Activated CD8-positive, alpha-beta memory T cell treated with anti-CD3 and anti-CD28 coated beads for 4 hours (primary cell): ENCODE measurements at places on chromosomes 5 and 9.

- no peak for DNase-seq
These were observed 17.7 kb upstream of the RAPGEF1 start for GRCh38 chr9:131757549-131757948.

GRCh38 chr5:153352685-153353219 lies 137.7 kb upstream of the GRIA1 start:
- DNase-seq: no peak

- DNase-seq: no peak
These were observed 403.2 kb downstream of the KIF4B start for GRCh38 chr5:155416765-155417164.

DNA sequence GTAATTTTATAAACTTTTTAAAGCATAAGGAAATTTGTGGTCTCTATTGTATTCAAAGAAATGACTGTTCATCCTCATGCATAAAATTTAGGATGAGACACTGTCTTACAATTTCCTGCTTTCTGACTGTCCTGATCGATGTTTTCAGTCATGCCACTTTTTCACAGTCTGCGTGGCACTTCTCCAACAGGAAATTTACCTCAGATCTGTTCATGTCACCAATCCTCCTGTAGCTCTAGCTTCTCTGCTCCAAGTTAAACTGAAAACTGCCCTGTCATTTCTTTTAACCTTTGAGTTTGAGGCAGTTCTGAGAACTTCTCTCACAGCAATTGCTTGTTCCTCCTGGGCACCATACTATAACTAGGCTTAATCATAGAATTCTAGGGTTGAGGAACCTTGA lies 455.1 kb downstream of the EFNA5 start:
- DNase-seq: no peak

DNA sequence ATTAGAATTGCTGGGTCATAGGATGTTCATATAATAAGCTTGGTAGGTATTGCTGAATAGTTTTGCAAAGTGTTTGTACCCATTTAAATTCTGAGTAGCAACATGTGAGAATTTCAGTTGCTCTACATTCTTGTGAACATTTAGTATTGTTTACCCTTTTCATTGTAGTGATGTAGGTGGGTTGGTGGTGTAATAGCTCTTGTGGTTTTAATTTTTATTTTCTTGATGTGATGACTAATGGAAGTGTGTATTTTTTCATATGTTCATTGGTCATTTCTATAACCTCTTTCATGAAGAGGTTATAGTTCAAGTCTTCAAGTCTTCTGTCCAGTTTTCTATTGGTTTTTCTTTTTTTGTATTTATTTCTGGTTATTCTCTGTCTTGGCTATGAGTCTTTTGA lies 34.4 kb downstream of the RASA1 start:
- no peak for DNase-seq

DNA sequence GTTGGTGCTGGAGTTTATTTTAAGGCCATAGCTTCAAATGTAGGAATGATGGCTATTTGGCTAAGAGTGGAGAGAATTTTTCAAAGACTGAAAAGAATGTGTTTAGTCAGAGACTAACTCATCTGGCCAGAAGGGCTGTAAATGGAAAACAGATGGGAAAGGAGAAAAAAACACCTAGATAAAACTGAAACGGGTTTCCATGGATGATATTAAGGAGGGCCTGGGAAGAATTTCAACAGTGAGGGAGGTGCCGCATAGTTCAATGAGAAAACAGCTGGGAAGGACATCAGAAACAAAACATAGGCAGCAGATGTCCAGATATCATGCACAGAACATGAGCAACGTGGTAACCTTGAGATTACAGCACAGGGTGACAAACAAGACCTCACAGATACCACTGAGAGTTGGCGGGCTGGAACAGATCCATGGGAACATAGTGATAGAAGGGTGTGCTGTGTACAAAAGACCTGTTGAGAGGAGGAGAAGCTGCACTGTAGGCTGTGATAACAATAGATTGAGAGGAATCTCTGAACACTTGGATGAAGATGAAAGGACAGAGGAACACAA lies 31.2 kb upstream of the RAD23B start:
- DNase-seq: no peak

DNA sequence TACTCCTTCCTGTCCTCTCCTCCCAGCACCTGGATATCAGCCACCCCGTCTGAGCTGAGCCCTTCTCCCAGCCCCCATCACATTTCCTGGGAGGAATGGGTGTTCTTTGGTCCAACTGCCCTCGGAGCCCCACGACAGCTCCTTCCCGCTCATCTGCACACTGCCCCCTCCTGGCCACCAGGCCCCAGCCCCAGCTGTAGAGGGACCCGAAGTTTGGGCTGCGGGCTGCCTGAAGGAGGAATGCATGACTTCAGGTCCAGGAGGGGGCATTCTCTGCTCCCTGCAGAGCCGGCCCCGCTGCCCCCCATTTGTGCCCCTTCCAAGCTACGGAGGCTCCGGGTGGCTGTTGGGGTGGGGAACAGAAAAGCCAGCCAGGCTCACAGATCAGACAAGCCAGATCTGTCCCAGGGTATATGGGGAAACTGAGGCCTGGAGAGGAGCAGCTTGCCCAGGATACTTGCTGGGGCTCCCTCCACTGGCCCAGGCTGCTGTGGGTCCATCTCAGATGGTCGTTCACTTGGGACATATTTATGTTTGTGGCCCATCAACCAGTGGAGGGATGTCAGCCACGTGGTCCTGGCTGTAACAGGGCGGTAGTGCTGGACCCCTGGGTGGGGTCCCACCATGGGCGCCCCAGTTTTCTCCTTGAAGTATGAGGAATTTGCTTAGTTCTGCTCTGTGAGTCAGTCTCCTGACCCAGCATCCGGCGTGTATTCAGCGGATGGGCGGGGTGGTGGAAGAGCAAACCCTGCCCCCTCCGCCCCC lies 33.1 kb downstream of the DAB2IP start:
- DNase-seq: no peak

- no peak for DNase-seq
These were observed 924 bp upstream of the NEURL1B start for GRCh38 chr5:172640139-172640538.

DNA sequence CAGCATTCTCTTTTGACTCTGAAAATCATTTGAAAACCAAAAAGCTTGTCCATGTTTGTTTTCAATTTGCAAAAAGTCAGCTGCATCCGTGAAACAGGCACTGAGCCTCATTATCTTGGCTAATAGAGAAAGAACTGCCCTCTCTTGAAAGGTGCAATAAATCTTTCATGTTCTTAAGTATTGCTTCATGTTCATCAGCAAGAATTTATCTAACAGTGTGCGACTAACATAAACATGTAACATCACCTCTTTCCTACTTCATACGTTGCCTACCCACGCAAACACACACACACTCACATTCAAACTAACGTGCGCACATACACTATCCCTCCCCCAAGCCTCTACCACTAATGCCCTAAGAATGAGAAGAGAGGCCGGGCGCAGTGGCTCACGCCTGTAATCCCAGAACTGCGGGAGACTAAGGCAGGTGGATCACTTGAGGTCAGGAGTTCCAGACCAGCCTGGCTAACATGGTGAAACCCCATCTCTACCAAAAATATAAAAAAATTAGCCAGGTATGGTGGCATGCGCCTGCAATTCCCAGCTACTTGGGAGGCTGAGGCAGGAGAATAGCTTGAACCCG lies 629.7 kb upstream of the ZNF608 start:
- DNase-seq: no peak

DNA sequence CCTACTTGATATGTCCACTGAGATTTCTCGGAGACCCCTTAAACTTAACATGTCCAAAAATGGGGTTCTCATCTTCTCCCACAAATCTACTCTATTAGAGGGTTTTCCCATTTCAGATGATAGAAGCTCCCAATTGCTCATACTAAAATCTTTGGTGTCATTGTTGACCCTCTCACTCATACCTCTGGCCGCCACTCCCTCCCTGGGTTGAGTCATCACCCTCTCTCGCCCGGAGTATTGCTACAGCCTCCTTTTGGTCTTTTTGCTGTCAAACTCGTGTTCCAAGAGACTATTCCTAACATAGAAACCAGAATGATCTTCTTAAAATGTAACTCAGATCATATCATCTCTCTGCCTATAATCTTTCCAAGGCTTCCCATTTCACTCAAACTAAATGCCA lies 91.0 kb upstream of the GNAQ start:
- no peak for DNase-seq
